ENCODE measurements at places on chromosomes 7 and 10.
A peak's percentile ranks its signal among the peaks of the same experiment; 100 is the strongest.

DNA sequence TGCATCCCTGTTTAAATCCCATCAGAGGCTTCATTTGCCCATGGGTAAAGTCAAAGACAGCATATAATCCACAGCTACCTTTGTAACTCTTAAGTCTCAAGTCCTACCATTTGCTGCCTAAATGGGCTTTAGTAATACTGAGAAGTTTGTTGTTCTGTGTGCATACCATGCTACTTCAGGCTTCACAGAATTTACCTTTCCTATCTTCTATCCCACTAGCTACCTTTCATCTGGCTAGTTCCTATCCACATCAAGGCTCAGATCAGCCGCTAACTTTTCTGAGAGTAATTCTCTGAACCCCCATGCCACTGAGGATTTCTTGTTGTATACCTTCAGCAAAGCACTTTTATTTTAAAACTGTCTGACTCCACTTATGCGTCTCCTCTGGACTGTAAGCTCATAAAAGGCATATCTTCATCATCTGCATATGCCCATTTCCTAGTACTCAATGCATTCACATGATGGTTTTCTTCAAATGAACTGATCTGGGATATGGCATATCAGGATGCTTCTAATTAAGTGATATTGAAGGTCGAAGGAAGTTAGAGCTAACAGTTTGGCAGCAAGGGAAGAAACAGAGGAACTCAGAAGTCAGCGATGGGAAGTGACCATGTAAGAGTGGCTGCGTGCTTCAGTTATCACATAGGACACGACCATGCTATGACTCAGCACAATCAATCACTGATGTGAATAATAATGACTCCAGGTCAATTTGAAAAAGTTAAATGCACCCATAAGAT lies 283.9 kb upstream of the DKK1 start:
- DNase-seq: no peak

GRCh38 chr10:11243425-11244222 lies 226.0 kb downstream of the CELF2 start:
- no peak for DNase-seq

- DNase-seq: peak; percentile 75
Observed at GRCh38 chr10:13099666-13100348, at the start of gene OPTN. Gene OPTN (plus strand): TSS chr10:13100163. CDS start chr10:13109123, 8,960 bp downstream.

- DNase-seq: no peak
Observed at GRCh38 chr10:25555865-25556264, 378.2 kb upstream of the MYO3A start.

DNA sequence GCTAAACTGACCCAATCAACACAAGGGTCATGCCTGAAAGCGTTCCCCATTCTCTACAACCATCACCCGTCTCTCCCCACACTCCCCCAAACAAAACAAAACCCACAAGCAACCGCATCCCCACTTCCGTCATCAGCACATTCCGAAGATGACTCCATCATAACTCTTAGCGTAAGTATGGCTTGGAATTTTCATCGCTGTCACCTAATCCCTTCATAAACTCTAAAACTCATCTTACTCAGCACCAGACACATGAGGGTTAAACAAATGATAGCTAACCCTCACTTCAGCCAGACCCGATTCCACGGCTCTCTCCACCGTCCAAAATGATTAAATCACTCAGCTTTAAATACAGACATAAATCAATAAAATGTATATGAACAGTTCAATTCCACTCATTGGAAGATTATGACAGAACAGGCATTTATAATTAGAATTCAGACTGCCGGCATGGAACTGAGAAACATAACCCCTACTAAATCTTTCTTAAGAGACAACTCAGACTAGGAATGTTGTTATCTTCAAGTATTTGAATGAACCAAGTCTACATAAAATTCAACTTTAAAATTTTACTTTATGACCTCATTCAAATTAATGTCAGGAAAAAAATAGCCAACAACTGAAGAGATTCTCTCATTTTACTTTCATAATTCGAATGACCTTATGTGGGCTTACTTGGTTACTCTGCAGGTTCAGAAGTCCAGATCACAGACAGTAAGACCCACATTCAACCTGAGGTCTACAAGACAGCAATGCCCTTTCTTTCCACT lies 215.9 kb downstream of the PARD3 start:
- DNase-seq: no peak

DNA sequence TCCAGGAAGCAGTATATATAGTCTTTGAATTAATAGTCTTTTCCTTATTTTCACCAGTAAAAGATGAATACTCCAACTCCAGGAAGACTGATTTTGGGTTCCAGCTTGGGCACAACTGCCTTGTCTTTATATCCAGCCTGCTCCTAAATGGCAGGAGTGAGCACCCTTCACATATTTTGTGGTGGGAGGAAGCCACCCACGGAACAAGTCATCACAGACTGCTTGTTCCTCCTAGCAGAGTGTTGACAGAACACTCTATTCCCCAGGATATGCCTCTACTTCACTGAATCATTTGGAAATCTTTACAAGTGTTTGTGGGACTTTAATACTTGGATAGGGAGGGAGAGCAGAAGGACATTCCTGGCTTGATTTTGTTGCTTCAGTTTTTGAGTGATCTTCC lies 31.7 kb downstream of the ITPRID1 start:
- no peak for DNase-seq

- DNase-seq: no peak
Observed at GRCh38 chr7:70574314-70574834, 557.6 kb upstream of the GALNT17 start.

DNA sequence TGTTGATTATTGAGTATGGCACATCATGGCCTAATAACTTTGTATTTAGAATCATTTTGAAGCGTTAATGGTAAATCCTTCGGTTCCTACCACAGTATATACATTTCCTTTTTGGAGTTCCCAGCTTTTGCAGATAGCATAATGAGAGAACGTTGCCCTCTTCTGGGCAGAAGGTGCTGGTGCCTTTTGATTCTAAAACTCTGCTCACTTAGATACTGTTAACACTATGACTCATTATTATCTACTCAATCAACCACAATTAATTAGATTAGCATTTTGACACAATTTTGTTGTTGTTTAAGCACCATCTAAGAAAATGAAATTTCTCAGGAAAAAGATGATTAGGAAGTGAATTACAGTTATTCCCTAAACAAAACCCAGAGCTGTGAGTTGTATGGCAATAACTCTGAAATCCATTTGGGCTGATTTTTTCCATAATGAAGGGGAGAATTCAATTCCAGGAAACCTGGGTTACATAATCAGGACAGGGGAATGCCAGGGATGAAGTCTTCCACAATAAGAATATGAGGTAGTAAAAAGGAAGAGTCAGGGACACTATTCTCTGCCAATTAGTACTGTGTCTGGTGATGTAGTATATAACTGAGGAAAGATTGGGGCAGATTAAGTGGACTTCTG lies 11.5 kb upstream of the DLD start:
- DNase-seq: no peak

GRCh38 chr10:47176903-47177868 lies 122.8 kb upstream of the GDF10 start:
- no peak for DNase-seq

GRCh38 chr10:100122780-100123179 lies 41.1 kb upstream of the CPN1 start:
- peak; percentile 46 for DNase-seq

DNA sequence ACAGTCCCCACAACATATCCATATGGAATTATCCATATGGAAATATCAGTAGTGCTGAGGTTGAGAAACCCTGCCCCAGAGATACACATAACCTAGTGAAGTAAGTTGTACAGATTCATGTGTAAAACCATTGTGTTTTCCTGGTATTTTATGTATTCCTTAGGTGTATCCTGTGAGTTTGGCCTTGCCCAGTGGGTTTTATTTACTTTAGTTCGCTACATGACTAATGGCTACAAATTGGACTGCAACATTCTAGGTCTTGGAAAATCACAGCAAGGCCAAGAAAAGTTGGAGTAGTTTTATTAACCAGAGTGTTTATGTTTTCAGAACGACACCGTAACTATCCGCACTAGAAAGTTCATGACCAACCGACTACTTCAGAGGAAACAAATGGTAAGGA lies 1.4 kb downstream of the RPS24 start:
- no peak for DNase-seq

- DNase-seq: no peak
Observed at GRCh38 chr7:120628251-120628650, 229.7 kb downstream of the TSPAN12 start.

GRCh38 chr10:69336952-69337295 lies 58.6 kb downstream of the HK1 start:
- DNase-seq: no peak

GRCh38 chr7:45420843-45421495 lies 153.2 kb upstream of the ADCY1 start:
- DNase-seq: no peak

- no peak for DNase-seq
Observed at GRCh38 chr7:17158261-17158660, 140.2 kb upstream of the AHR start.

DNA sequence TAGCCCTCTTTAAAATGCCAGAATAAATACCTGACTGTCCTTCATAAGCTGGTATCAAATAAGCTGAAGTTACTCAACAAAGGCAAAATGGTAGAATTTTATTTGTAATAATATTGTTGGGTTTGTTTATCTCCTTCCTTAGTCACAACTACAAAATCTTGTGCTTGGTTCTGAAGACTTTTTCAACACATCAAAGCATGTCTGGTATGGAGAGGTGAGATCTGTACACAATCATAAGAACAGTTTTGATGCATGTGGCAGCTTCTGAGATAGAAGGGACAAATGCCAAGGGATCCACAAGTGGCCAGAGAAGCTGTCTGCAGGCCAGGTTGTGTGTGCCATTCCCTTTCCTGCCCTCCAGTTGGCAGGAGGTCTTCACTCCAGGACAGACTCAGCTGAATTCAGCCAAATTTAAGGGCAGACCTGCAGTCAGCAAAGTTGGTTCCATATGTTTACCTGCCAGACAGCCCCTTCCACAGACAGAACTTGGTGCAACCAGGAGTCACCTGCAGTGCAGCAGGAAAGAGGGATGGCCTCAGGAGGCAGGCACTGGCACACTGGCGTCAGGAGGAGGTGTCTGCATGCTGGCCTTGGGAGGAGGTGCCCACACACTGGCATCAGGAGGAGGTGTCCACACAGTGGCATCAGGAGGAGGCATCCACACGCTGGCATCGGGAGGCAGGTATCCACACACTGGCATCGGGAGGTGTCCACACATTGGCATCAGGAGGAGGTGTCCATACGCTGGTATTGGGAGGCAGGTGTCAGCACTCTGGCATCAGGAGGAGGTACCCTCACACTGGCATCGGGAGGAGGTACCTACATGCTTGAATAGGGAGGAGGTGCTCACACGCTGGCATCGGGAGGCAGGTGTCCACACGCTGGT lies 93.1 kb upstream of the IKZF1 start:
- no peak for DNase-seq

DNA sequence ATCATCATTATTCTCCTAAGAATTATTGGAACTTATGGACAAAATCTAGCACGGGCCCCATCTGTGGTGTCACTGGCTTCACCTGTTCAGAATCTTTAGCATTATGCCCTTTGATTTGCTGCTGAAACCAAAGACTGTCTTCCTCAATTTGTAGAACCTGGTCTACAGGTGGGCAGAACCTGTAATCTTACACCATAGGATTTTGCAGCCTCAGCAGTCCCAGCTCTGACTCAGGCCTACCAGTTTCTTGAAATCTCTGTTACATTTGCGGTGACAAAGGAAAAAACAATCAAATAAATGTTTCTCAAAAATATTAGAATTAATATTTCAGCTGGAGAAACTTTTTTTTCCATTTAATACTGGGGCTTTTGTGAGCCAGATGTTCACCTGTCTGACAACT lies 86.1 kb downstream of the EPDR1 start:
- no peak for DNase-seq

GRCh38 chr7:5598769-5599371 lies 175.2 kb upstream of the TNRC18 start:
- DNase-seq: no peak

GRCh38 chr10:112958275-112958995 lies 8.4 kb downstream of the TCF7L2 start:
- no peak for DNase-seq

DNA sequence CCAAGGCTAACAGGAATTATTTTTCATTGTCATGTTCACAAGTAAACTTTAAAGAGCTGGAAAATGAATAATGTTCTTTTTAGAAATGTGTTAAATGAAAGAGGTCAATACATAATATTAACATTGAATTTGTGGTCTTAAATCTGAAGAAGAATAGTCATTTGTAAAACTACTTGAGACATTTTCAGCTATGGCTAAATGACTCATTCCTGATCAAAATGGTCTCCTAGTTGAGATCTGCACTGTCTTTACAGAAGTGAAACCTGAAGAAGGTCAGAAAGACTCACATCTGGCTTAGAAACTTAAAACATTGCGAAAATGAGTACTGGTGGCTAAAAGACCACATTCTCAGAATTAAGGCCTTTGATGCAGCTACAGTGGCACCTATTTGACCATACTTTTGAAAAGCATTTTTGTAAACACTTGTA lies 5.9 kb downstream of the PIK3CG start:
- DNase-seq: no peak

DNA sequence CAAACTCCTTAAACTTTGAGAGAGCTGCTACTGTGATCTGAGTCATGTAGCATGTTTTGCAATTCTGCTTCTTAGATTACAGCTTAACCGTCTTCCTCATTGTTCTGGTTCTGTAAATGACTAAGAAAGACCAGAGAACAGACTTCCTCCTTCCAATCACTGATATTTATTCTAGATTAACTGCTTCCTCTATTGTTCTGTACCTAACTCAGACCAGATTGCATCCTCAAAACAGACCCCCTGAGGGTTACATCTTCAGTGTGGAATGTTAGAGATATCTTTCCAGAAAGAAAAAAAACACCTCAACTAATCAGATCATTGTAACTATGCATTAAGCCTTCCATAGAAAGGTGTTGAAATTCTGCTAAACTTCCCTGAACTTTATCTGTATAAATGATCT lies 5.7 kb upstream of the PIP start:
- DNase-seq: no peak

GRCh38 chr7:123492485-123492884 lies 41.9 kb downstream of the IQUB start:
- no peak for DNase-seq

- no peak for DNase-seq
Observed at GRCh38 chr7:137949416-137950262, 52.2 kb downstream of the CREB3L2 start.

- DNase-seq: no peak
Observed at GRCh38 chr10:133159950-133160825, at the start of gene KNDC1. Gene KNDC1 (plus strand): TSS chr10:133160219. CDS start chr10:133160468, 249 bp downstream.

- no peak for DNase-seq
Observed at GRCh38 chr7:80324032-80324431, 187.8 kb downstream of the GNAT3 start.

DNA sequence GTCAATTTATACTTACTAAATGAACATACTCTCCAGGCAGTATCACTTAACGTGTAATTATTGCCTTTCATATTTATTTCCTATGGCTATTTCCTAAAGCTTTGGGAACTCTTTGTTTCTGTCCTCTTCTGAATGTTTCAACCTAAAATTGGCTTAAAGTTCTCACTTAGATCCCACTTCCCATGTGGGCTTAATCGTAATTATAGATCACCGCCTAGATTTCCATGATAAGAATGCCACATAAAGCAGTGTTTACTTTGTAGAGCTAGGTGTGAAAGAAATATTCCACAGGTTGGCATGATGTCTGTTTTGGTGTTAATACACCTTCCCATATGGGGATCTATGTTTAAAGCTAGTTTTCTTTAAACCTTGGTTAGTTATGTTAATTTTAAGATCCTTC lies 1.5 kb downstream of the HDAC9 start:
- DNase-seq: no peak
